ENCODE measurements at places on chromosomes 4 and X.

GRCh38 chrX:11665168-11666111 is at the start of gene ARHGAP6:
Gene ARHGAP6 (minus strand): TSS chrX:11665920. CDS start chrX:11664828, 1,092 bp downstream.
- DNase-seq: no peak

DNA sequence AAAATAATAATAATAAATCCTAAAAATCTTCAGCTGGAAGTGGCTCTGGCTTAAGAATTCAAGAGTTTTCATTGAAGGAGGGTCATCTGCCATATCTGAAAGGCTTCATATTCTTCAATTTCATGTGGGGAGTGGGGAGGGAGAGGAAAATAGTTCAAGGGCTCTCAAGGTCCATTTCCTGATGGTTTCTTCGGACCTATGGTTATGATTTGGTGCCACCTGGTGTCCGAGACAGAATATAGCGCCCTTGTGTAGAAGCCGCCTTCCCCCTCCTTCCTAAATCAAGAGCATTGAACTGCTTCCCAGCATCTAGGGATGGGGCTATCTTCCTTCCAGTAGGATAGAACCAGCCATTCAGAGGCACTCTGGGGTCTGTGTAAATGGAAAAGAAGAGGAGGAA is 34.3 kb downstream of the NLGN3 start:
- DNase-seq: no peak

DNA sequence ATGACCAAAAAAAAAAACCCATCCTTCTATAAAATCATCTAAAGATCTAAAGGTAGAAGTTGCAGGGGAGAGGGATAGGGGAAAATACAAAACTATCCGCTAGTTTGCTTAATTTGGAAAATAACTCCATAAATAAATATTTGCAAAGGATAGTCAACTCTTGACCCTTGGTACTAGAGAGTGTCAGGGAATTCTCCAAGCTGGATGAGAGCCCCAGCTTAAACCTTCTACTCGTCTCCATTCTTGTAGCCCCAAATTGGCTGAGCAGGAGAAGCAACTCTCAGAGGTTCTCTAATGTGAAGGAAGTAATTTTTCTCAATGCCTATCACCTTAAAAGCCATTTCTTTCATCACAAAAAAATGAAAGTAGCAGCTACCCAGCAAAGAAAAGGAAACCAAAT is 35.2 kb downstream of the ACSL4 start:
- DNase-seq: no peak

DNA sequence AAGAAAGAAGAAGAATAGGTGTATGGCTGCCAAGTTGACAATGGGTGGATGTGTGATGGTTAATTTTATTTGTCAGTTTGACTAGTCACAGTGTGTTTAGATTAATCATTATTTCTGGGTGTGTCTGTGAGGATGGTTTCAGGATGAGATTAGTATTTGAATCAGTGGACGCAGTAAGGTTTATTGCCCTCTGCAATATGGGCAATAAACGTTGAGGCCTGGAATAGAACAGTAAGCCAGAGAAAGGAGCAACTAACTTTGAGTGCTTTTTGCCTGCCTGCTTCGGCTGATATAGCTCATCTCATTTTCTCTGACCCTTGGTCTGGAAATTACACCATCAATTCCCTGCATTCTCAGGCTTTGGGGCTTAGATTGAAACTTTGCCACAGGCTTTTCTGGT is 140.8 kb upstream of the SPANXN4 start:
- no peak for DNase-seq

DNA sequence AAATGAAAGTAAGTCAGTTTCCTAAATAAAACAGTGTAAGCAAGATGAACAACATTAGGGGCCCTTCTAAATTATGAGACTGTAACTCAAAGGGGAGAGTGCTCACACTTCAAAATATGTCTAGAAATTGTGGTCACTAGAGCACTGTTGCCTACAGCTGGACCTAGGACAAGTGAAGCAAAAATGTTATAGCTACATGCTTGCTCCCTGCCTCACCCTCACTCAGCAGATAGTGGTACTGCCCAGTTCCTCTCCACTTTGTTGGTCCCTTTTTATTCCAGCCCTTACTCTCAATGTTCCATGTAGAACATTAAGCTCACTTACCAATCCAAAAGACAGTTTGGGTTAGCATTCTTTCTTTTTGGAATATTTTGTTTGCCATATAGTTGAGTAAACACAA is 147.3 kb downstream of the GRIA3 start:
- DNase-seq: no peak

DNA sequence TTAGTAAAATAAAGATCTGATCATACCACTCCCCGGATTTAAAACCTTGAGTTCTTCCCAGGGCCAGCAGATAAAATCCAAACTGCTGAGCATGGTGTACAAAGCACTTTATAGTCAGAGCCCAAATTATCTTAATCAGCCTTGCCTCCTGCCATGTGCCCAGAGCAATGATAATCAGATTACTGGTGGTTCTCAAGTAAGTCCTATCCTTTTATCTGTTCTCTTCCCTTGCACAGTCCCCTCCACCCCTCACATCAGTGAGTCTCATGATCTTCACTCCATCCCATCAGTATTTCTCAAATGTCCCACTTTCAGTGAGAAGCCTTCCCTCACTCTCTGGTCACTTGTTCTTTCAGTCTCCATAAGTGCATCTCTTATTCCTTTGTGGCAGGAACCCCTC is 22.7 kb downstream of the INTS6L start:
- DNase-seq: no peak

- DNase-seq: no peak
Measured at GRCh38 chrX:17499512-17499911, 124.5 kb downstream of the NHS start.

GRCh38 chr4:179361978-179362486 is 1919.8 kb upstream of the AGA start:
- no peak for DNase-seq

DNA sequence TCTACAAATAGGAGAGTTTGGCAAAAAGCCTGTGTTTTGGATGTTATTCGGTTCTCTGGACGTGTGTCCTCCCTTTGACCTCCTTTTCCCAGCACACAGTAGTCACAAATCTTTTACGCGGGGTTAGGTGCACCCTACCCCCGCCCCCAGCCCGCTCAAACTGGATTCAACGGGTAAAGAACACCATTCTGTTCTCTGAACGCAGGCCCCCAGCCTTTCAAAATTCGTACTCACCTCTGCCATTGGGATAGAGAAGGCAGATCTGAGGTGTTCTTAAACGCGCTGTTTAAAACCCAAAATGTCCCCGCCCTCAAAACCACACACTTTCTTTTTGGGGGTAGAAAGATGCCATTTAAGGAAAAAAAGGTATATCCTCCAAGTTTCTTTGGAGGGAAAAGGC is 2.7 kb downstream of the LEF1 start:
- DNase-seq: no peak

DNA sequence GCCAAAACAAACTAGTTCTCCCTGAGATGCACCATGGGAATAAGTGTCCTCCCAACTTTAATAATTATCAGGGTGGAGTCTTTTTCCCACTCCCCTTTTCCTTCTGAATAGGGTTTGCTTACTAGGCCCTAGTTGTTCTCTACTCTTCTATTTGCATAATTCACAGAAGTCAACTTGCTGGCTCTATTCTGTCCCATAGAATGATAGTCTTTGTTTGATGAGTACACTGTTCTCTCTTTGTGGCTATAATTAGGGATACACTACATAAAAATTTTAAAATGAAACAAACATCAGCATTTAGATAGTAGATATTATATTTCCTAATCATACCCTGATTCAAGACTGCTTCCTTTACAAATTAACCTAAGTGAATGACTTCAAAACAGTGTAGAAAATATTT is 10.3 kb downstream of the PDHA2 start:
- DNase-seq: no peak
